ENCODE measurements at places on chromosomes 1 and 21.
A peak's percentile ranks its signal among the peaks of the same experiment; 100 is the strongest.

- no peak for DNase-seq
These were observed 9.6 kb upstream of the SLC6A9 start for GRCh38 chr1:44040846-44041245.

DNA sequence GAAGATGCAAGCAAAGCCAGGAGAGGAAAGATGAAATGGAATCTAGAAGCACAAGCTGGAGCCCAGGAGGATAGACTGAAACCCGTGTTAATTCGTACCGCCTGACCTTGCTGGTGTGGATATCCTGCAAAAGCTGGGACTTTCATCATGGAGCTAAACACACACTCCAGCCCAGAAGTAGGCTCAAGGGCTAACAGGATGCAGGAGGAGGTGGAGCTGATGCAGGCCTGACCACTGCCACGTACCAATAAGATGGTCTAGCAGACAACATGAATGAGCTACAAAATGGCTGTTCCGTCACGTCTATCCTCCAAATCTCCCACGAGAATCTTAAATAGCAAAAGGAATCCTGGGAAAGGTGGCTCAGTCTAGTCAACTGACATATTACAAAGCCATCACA is 270.3 kb downstream of the SDCCAG8 start:
- no peak for DNase-seq

DNA sequence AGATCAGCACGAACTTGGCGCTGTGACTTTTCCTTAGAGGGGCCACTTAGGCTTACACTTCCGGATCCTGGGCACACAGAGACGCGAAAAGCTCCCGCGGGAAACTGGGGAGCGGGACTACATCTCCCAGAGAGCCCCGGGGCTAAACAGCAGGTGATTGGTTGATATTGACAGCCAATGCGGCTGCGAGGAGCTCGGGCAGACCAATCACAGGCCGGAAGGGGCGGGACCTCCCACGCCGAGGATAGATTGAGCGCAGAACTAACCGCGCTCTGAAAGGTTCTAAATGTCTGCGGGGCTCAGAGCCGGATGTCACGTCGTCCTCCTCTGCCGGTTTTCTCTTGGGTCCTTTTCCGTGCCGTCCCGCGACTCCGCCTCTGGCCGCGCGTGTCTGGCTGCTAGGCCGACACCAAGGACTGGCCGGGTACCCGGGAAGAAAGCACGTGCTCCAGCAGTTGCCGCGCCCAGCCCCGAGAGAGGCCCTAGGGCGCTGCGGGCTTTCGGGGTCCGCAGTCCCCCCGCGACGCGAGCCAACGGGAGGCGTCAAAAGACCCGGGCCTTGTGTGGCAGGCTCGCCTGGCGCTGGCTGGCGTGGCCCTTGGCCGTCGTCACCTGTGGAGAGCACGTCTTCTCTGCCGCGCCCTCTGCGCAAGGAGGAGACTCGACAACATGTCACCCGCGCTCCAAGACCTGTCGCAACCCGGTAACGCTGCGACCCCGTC is at the start of gene MTR:
Gene MTR, plus strand, starts transcription at position 258 of the 722 bp plus-strand sequence. Its CDS starts 412 bp downstream, at position 670.
- DNase-seq: peak; percentile 99

DNA sequence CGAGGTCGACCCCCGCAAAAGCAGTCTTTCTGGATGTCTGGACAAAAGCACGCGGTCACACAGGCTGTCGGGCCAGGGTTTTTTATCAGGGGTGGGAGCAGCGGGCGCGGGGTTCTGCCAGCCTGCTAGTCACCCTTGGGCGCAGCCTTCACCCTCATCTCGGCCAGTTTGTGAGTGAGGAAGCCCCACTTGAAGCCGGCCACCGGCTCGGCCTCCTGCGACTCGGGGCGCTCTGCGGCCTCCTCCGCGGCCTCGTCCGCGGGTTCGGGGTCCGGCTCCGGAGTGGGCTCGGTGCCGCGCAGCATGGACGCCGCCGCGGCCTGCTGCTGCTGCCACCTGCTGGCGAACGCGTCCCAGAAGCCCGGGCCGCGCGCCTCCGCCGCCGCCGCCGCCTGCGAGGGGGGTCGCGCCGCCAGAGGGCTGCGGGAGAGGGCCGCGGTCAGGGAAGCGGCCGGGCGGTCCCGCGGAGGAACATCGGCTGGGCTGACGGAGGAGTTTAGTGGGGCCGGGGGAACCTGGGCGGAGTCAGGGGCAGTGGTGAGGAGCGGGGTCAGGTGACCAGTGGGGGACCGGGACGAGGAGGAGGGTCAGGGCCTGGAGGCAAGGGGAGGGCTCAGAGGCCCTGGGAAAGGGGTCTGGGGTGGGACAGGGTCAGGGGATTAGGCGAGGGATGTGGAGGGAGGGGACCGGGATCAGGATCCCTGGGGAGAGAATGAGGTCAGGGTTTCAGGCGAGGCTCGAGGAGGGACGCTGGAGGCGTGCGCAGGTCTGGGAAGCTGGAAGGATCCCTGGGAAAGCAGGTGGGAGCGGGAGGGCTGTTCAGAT is 4.5 kb downstream of the C1orf232 start:
- DNase-seq: peak; percentile 69

- no peak for DNase-seq
These were observed 160.2 kb downstream of the TOMM20 start for GRCh38 chr1:234968451-234968850.

DNA sequence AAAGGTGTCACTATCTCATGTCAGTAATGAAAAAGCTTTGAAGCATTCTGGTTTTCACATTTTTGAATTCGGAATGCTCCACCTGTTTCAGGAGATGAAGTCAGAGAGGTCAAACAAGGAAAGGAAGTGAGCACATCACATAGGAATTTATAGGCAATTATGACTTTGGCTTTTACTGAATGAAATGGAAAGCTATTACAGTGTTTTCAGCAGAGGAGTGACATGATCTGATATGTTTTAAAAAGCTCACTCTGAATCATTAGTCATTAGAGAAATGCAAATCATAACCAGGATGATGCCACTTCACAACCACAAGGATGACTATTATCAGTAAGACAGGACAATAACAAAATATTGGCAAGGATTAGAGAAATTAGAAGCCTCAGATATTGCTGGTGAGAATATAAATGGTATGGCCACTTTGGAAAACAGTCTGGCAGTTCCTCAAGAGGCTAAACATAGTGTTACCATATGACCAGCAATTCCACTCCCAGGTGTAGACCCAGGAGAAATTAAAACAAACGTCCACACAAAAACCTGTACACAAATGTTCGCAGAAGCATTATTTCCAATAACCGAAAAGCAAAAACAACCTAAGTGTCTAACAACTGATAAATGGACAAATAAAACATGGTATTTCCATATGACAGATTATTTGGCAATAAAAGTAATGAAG is 7.5 kb downstream of the TAF1A start:
- DNase-seq: peak; percentile 20

DNA sequence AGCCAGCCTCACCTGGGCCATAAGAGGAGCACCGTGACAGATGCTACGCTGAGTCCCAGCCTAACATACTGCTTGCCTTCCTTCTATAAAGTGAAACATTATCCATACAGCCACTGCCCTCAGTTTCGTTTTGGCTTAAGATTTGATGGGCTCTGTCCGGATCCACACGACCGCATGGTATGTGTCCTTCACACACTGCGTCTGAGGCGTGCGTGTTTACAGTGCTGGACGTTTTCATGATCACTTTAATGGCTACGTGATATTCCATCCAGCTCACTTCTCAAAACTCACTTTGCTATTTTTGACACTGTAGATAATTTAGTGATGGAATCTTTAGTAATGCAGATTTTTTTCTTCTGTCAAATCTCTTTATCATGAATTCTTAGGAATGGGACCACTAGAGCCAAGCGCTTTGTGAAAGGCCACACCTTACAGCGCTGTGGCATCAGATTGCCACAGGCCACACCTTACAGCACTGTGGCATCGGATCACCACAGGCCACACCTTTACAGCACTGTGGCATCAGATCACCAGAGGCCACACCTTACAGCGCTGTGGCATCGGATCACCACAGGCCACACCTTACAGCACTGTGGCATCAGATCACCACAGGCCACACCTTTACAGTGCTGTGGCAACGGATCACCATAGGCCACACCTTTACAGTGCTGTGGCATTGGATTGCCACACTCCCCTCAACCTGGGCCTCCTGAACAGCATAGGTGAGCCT is 47.1 kb downstream of the PRDM15 start:
- DNase-seq: no peak

- no peak for DNase-seq
These were observed 14.4 kb downstream of the MAPKAPK2 start for GRCh38 chr1:206699000-206699586.

DNA sequence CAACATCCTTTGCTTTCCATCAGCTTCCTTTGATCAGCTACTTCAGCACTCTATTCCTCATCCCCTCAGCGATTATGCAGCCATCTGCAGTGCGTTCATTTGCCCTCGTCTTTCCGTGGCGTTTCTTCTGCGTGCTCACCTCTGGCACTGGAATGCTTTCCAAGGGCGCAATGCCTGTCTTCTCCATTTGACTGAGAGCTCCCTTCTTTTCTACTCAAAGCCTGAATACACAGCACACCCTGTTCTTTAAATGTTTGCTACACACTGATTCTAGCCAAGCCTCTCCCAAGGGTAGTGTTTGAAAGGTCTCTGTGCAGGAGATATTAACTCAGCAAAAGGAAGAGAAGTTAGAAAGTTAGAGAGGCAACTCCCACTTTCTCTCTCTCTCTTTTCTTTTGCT is 22.6 kb downstream of the C1orf116 start:
- DNase-seq: no peak
